ENCODE measurements at places on chromosomes 4 and X. TPM values are rescaled to one million over a fixed set of nuclear protein-coding genes. Genes with fewer than 3 reads are reported as not detected.
A peak's percentile ranks its signal among the peaks of the same experiment; 100 is the strongest.

NLGN3 gene
- polyA plus RNA-seq = 0.79 TPM

ANK2 gene
- 3.6 TPM for polyA plus RNA-seq

CFAP299 gene
- polyA plus RNA-seq = not detected

LRP2BP gene
- 0.30 TPM for polyA plus RNA-seq

H2BW1 gene
- polyA plus RNA-seq = not detected

- DNase-seq = no peak
These were observed 196.4 kb downstream of the PCDH7 start for GRCh38 chr4:30916337-30917274.

- peak; percentile 40 for DNase-seq
These were observed 82.2 kb upstream of the PRPS2 start for GRCh38 chrX:12709047-12709446.

GRCh38 chr4:79272126-79272525, 53.7 kb downstream of the NAA11 start:
- DNase-seq = no peak

GRCh38 chrX:51803833-51804232, 60.6 kb downstream of the GSPT2 start:
- no peak for DNase-seq

GRCh38 chr4:125104616-125105015, 210.1 kb upstream of the FAT4 start:
- DNase-seq = no peak

DNA sequence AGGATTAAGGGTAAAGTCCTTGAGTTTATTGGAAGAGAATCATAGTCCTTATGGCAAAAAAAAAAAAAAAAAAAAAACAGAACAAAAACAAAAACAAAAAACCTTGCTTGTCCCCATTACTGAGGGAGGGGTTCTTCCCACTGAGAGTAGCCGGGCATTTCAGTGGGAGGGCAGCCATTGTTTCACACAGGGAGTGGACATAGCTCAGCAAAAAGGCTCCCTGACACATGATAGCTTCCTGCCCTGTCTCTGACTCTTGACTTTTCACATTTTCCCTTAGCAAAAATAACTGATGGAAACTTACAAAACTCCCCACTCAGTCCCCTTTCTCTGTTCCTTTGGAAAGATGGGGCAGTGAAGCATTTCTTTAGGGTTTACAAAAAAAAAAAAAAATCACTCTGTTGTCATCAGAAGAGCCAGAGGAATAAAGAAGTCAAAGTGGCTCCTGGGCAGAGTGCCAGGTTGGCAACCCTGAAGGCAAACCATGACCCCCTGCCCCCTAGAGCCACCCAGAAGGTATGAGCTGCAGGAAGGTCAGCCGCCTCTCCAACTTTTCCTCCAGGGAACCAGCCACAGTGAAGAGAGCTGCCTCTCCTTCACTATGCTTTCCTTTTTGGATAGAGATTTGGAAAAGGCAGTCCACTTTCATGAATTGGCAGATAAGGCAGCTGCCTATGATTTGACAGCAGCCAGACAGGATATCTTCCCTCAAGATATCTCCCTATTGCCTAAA, 170.6 kb downstream of the KDR start:
- no peak for DNase-seq

DNA sequence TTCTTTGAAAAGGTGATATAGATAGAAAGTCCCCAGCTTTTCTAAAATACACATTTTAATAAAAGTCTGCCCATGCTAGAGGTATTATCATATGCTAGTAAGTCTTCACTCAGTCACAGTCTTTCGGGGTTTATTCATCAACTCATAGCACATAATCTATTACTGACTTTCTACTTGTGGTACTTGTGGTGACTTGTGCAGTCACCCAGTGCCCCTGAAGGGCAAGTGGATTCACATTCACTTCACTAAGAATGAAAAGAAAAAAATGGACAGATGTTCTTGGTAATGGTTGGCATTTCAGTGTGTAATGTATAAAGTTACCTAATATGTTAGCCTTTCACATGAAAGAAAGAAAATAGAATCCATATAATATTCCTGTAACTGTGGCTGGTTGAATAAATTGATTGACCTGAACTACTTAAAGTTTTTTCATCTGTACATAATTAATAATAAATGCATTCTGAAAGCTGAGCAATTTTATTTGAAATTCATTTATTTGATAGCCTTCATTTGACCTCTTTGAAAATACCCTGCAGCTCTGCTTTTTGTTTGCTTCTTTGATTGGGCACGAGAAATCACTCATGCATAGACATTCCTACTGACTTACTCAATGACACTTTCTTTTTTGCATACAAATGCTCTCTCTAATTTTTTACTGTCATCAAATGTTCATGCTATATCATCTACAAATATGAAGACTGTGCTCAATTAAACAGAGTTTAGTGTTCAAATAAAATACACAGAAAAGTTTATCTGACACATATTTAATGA, 39.5 kb upstream of the ZNF330 start:
- no peak for DNase-seq
